ENCODE measurements at places on chromosomes 1 and 21.

DNA sequence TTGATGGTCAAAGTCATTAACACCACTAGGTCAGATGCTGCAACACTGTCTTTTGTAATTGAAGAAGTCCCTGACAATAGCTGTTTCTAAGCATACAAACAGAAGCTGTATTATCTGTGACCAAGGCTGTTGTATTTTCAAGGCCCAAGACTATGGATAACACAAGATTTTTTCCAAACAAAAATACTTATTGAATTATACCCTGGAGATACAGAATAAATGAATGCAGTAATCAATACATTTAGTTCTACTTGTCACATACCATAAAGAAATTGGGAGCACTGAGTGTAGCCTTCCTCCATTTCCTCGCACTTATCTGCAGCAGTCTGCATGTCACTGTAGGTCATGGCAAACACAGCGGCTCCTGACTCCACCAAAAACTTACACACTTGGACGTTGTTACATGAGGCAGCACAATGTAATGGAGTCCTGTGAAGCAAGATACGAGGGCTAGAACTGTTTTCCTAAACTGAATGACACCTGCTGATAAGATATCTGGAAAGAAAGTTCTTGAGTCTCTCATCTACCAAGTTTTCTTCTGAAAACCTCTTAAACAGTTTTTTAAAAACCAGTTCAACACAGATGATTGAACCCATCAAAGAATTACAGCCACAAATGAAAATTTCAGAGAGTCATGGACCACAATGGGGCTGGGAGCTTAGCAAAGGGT, 56.9 kb downstream of the TP53BP2 start:
- DNase-seq: no peak

- no peak for DNase-seq
Observed at GRCh38 chr1:89529196-89529595, 4.6 kb downstream of the LRRC8B start.

DNA sequence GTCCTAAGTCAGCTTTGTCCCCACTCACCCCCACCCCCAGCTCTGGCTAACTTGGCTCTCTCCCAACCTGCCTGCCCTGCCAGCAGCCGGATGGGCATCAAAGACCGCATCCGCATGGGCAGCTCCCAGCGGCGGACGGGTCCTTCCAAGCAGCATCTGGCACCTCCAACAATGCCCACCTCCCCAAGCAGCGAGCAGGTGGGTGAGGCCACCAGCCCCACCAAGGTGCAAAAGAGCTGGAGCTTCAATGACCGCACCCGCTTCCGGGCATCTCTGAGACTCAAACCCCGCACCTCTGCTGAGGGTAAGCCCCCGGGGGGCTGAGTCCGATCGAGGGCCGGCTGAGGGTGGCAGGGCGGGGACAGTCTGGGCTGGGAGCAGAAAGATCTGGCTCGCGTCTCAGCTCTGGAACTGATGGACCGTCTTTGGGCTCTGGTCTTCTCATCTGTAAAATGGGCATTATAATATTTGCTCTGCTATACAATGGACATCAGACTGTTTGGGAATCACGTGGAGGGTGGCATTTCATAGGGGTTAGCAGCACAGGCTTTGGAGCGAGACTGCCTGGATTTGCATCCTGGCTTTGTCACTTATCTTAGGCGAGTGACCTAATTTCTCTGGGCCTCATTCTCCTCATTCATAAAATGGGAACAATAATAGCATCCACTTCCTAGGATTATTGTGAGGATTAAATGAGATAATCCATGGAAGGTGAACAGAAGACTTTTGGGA, 31.0 kb downstream of the CITED4 start:
- no peak for DNase-seq

- no peak for DNase-seq
Observed at GRCh38 chr1:152107031-152107983, 7.9 kb downstream of the TCHH start.

DNA sequence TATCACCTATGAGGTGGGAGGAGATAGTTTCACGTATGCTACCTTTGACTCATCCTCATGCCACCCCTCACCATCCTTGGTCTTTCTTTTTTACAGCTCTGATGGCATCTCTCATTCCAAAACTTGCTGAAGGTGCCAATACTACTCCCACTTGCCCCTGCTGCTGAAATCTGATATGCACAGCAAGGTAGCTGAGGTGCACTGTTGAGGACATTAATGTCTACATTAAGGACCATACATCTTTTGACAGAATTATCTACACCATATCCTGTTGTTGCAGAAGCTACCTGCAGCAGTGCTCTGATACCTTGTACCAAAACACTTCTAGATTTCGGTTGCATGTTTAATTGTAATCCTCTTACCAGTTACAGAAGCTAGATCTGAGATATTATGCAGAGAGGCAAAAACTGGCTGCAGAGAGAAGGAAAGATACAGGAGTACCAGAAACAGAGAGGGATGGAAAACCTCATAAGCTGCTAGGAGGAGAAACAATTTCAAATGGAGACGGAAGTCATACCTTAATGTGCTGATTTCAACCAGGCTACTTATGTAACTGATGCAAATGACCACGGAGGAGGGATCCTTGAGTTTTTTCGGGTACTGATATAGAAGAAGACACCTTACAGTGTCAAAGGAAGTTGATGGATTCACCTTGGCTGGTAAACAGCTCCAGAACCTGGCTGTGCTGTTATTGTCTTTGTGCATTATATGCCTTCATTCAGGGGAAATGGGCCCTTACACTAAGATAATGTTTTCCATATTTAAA, 19.3 kb upstream of the PTPRC start:
- no peak for DNase-seq

DNA sequence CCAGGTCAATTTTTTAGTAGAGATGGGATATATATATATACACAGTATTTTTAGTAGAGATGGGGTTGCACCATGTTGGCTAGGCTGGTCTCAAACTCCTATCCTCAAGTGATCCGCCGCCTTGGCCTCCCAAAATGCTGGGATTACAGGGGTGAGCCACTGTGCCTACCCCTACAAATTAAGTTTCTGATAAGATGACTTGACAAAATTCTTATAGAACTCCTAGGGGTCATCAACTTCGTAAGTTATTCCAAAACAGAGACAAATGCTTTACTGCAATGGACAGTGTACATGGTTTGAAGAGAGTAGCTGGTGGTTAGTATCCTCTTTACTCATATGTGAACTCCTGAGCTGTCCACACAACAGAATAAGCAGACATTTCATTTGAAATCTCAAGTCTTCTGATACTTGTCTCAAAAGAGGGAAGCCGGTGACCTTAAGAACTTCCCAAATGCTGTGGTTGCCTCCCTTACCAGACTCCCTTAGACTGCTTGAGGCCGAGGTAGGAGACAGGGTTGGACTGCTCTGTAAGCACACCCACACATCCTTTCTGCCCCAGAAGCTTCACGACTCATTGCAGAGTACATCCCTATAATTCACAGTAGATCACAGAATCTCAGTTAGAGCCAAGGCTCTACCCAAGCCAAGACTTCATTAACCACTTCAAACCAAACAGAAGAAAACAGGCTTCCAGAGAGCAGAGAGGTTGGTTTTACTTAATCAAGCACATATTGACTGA, 244.1 kb upstream of the IRF2BP2 start:
- no peak for DNase-seq

- no peak for DNase-seq
Observed at GRCh38 chr1:6245869-6246496, 2.0 kb downstream of the HES3 start.
